ENCODE measurements at places on chromosomes 7 and 10.

DNA sequence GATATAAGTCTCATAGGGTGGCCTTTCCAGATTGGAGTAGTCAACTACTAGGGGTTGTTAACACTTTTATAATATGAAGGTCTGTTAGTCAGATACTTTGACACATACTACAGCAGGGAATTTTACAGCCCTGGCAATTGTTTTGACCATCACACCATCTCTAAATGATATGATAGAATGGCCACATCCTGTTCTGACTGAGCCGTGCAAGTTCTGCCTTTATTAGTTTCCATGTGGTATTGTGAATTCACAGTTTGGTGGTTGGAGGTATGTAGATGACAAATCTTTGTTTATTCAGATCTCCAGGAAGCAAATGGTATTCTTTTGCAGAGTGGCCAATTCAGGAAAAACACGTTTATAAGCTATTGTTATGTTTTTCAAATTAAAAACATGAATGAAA is 83.0 kb downstream of the NRG3 start:
- DNase-seq, result no peak

DNA sequence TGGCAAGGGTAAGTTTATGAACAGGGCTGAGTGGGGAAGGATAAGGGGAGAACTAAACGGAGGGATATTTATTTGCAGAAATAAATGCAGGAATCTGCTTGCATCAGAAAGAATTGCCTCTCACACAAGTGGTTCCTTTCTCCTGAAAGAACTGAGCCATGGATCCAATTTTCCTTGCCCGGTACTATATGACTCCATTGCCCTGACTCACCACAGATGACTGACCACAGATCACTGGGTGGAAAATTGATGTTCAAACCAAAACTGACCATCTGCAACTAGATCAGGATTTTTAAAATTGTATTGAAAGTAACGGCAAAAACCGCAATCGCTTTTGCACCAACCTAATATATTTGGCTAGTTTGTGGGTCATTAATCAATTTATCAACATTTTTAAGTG is 6.2 kb upstream of the MACC1 start:
- DNase-seq, result no peak

GRCh38 chr7:92631067-92631849 is 41.1 kb upstream of the FAM133B start:
- DNase-seq, result no peak

- DNase-seq, result no peak
These were observed 97.6 kb downstream of the PTN start for GRCh38 chr7:137245890-137246289.

DNA sequence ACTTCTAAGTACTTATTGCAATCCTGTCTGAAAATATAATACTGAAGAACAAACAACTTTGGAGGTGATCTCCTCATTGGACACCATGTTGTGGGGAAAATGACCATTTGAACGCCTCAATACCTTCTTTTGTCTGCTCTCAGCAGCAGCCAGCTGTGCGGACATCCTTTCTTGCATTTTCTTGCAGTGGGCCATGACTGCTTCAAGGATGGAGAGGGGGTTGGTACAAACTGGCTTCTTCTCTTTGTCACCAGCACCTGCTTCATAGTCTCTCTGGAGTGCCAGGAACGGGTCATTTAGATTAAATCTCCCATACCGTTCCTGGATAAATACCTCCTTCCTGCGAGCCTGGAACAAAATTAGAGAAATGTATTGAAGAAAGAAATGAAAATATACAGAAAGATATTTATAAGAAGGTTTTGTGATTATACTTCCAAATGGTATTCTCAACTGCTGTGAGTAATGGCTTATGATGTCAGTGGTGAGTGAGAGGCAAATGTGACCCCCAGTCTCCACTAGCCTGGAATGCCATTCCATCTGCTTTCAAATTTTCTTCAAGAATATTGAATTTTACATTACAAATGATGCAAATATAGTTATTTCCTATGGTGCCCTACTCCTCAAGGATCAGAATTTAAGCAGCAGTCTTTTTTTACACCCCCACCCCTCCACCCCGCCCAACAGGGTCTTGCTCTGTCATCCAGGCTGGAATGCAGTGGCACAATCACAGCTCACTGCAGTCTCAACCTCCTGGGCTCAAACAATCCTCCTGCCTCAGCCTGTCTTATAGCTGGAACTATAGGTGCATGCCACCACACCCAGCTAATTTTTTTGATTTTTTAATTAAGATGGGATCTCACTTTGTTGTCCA is 62.4 kb downstream of the CTTNBP2 start:
- DNase-seq, result no peak

DNA sequence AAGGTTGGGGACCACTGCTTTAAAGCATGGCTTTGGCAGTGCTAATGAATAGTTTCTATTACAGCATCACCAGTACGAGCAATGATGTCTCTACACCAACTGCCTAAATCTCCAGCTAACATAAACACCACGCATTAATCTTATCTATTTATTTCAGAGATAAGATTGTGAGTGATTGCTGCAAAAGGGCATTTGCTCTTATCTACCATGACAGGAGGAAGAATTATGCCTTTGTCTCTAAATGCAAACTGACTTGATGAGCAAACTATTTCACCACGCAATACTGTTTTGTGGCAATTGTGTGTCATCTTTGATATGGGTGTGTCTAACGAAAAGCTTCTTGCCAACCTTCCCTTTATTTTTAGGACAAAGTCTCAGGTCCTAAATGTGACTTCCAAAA is 684.9 kb downstream of the SORCS1 start:
- no peak for DNase-seq
